Fibroblast of skin of right quadriceps (primary cell): ENCODE measurements at places on chromosomes 3 and 15.

DNA sequence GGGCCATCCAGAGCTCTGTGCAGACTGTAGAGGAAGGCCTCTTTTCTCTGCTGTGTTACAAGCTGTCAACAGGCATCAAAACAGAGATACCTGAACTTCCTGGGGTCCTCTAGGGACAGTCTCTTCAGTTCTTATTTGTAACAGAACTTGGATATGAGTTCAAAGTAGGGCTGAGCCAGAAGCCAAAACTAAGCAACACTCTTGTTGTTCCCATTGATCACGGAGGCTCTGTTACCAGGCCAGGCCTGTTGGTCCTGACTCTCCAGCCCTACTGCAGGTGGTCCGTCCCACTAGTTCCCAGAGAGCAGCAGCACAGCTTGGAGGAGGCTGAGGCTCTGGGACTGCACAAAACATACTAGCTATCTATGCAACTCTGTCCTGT lies 13.1 kb upstream of the AHSG start:
- no peak for DNase-seq

DNA sequence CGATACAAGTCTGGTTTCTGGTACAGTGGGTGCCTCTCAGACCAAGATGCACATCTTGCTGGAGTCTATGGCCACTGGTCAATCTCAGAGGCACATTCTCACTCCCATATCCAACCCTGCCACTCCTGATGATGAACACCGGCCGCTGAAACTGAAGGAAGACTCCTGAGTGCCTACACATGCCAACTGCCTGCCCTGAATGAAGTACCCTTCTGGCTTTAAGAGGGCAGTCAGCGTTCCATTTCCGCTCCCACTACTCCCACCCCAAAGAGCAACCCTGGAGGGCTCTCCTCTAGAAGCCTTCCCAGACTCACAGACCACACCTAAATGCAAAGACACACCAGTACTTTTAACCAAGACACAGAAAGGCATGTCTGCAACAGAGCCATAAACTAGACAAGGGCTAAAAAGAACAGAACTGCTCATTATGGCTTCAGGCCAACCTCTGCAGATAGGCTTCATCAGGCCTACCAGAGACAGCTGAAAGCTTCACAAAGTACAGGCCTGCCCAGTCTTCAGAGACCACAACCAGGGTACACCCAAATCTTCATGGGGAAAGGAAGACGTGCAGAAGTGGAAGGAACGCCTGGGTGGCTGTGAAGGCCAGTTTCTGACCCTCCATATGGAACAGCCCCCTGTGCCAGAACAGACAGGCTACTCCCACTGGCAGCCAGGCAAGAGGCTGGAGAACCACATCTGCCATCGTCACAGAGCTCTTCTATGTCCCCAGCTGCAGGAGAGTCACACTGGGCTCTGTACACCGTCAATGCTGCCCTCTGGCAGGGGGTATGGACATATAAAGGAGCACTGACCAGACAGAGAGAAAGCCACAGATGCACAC lies 14.3 kb downstream of the ANP32A start:
- DNase-seq, result no peak

- DNase-seq, result no peak
Measured at GRCh38 chr15:34327906-34328305, 9.7 kb downstream of the SLC12A6 start.

DNA sequence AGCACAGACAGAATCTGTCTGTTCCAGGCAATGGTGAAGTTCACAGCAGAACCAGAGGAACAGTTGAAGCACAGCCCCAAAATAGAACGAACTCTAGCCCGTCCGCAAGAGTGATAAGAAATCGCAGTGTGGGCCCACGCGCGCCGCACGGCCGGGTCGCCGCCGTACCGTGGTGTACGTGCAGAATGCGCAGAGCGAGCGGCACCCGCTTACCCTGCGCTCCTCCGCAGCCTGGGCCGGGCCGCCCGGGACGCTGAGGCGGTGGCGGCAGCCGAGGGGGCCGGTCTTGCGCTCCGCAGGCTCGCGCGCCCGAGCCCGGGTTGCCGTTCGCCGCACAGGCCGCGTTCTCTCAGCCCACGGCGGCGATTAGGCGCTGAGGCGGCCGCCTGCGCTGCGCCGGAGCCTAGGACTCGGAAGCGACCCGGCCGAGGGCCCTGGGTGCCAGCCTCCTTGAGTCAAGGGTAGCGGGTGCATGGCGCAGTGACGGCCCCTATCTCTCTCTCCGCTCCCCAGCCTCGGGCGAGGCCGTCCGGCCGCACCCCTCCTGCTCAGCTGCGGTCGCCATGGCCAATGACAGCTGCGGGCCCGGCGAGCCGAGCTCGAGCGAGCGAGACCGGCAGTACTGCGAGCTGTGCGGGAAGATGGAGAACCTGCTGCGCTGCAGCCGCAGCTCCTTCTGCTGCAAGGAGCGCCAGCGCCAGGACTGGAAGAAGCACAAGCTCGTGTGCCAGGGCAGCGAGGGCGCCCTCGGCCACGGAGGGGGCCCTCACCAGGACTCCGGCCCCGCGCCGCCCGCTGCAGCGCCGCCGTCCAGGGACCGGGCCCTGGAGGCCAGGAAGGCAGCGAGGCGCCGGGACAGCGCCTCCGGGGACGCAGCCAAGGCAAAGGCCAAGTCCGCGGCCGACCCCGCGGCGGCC lies 20.5 kb downstream of the WDR73 start:
- peak; percentile 68 for DNase-seq
